NCI-H187 (cell line): ENCODE measurements at places on chromosomes 4 and X.

DNA sequence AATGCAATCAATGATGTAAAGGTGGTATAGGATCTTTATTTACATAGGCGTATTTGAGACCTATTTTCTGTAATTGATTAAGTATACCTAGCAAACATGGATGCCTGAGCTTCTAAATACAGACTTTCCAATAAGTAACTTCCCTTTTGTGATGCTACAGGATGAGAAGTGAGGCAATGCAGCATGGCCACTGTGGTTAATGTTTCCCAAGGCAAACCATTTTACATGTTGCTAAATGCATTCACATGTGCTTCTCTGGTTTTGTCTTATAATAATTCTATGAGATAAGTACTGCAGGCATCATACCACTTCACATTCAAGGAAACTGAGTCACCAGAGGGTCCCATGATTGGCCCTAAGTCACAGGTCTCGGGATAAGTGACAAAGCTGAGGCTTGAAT lies 35.7 kb upstream of the NKX3-2 start:
- no peak for DNase-seq

DNA sequence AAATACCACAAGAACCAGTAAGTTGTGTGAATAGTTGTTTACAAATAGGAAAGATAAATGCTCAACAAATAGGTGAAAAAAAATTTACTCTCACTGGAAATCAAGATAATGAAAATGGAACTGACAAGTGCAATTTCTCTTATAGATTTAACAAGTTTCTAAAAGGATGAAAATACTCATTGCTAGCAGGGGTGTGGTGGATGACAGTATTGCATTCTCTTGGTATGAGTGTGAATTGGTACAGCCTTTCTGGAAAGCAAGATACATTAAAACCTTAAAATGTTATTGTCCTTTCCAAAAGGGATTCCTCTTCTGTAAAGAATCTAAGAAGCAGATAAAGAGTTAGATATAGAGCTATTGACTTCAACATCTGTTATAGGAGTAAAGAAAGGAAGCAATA lies 240.0 kb upstream of the RPS6KA3 start:
- no peak for DNase-seq

DNA sequence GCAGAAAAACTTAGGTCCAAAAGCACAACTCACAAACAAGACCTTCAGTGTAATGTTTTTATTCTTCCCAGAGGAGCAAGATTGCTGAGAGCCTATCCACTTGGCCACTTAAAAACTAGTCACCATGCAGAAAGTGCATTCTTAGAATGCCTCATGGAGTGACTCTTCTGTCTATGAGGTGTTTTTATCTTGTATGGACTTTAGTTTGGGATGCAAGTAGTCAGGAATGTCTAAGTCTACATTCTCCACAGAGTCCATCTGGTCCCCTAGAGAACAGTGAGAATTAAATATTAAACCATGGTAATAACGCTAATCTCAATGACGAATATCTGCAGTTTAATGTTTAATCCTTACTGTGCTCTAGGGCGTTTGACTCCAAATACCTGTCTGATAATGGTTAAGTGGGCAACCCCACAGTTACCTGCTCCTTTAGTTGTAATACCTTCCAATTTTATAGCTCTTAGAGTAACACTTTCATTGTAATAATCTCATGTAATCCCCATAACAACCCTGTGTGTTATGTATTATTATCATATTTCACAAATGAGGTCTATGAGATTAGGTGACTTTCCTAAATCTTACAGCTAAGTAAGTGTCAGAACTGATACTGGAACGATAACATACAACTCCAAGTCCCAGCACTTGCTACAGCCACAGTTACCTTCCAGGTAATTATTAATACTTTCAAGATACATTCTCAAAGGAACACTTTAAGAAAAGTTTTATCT lies 235.6 kb upstream of the JADE1 start:
- DNase-seq = no peak

DNA sequence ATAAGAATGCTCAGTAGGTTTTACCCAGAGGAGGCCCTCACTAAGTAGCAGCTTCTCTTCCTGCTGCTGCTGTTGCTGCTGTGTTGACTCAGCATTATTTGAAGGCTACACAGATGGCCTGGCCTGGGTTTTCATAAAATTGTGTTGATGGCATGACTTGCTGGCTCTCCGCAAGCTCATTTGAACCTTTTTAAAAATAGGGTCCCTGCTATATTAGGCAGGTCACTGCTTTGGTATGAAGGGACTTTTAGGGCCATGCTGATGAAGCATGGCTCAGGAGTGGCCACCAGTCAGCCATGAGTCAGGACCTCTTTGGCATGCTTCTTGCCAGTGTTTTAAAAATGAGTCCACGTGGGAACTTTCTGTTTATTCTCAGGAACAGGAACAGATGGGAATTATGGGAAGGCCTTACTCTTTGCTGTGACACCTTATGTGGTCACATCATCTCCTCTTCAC lies 128.7 kb downstream of the MID1IP1 start:
- DNase-seq = no peak

- DNase-seq = no peak
Observed at GRCh38 chrX:111719426-111720210, 38.6 kb downstream of the ALG13 start.

GRCh38 chrX:40130207-40130606 lies 32.4 kb upstream of the BCOR start:
- no peak for DNase-seq

- no peak for DNase-seq
Observed at GRCh38 chr4:38489924-38490639, 173.9 kb upstream of the KLF3 start.

- DNase-seq = no peak
Observed at GRCh38 chrX:154140206-154140605, 3.8 kb upstream of the OPN1LW start.

- DNase-seq = no peak
Observed at GRCh38 chr4:180696460-180697092, 1546.6 kb upstream of the TENM3 start.

GRCh38 chr4:3689006-3689405 lies 77.2 kb upstream of the ADRA2C start:
- DNase-seq = no peak

- DNase-seq = no peak
Observed at GRCh38 chr4:156575430-156576073, 396.0 kb downstream of the PDGFC start.

- DNase-seq = no peak
Observed at GRCh38 chr4:148857239-148857972, 415.2 kb upstream of the NR3C2 start.

DNA sequence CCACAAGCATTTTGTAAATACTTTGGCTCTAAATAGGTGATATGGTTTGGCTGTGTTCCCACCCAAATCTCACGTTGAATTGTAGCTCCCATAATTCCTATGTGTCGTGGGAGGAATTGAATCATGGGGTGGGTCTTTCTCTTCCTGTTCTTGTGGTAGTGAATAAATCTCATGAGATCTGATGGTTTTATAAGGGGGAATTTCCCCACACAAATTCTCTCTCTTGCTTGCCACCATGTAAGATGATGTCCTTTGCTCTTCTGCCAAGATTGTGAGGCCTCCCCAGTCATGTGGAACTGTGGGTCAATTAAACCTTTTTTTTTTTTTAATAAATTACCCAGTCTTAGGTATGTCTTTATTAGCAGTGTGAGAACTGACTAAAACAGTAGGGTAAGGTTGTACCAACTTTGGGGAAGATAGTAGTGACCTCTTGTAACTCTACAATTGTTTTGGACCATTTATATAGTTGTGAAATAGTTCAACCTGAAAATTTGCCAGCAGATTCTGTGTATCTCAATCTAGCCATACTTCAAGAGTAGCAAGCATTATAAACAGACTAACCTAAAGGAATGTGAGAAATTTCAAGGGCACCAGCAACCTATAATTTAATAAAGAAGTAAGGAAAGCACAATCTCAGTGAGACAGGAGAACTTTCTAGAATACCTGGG lies 727.8 kb downstream of the GRID2 start:
- no peak for DNase-seq

DNA sequence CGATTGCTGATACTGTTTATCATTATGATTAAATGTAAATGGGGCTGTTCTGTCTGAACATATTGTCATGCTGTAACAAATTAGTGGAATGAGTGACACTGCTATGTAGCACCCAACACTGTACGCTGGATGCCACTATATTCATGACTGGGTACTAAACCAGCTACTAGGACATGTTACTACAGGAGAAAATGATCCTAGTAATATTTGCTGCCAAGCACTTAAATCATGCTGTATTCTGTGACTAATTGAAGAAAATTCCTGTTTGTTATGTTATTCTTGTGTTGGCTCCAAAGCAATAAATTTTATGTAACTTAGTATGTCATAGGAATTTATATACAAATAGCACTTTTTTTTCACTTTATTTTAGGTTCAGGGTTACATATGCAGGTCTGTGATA lies 804.2 kb downstream of the CENPC start:
- DNase-seq = no peak

- no peak for DNase-seq
Observed at GRCh38 chr4:142777045-142777743, 68.9 kb downstream of the INPP4B start.

DNA sequence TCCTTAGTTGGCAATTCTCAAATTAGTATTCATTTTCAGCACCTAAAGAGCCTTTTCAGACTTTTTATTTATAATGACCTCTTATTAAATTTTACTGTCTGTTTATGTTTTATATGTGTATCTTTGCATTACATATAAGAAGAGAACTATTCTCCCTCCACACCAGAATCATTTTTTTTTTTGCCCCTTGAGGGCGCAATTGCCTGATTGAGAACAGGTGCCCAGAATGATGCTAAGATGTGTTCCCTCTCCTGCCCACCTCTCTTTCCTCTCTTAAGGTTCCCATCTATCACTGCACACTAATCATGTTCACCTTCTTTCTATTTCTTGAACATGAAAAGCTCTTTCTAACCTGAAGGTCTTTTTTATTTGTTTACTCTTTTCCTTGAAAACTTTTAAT lies 44.2 kb upstream of the ADAM29 start:
- DNase-seq = no peak

DNA sequence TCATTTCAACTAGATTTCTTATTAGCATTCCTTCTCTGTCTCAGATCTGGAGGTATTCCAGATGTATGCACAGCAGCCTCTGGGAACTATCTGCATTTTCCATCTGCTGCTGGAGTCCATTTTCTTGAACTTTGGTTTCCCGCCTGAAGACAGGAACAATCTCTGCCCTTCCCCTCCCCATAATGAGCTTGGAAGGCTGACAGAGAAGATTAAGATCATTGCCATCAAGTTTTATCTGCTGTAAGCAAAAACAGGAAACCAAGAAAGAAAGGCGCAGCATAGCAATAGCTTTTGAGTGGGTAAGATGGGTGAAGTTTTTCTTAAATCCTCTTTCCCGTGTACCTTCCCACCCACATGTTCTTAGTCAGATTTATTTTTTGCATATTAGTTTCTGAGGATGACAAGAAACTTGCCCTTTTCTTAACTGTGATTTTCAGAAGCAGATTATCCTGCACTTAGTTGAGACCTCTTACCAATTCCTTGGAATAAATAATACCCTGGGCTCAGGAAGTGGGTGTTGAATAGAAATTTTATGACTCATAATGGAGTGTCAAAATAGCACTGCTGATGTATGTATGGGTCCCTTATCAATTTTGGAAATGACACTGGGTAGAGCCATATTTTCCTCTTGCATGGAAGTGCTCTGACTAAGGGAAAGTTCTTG lies 78.3 kb downstream of the CT47B1 start:
- DNase-seq = no peak

DNA sequence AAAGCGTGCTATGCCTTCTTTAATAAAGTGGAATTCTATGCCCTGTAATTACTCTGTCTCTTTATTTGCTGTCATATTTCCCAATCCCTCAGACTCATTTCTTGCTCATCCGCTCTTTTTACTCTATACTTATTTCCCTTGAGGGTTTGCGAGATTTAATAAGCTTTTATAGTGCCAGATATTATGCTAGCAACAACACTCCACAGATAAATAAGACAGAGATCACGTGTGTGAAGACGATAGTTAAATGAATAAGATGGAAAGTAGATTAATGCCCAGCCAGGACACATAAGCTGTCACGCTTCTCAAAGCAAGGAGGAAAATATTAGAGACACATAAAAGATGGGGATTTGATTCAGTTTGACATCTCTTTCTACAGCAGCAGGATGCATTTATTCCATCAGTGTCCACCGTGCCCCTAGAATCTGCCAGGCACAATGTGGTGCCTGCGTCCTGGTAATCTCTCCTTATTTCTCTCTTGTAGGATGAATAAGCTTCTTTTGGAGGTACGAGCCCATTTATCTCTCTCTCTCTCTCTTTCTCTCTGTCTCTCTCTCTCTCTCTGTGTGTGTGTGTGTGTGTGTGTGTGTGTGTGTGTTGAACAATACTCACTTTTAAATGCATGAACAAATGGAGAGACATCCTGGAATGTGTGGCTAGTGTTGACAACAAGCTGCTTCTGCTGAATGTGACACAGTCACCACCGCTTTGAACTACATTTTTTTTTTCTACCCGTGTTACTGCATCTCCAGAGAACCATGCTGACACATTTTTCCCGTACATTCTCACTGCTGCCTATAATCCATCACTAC lies 48.2 kb downstream of the TMEM156 start:
- DNase-seq = no peak

DNA sequence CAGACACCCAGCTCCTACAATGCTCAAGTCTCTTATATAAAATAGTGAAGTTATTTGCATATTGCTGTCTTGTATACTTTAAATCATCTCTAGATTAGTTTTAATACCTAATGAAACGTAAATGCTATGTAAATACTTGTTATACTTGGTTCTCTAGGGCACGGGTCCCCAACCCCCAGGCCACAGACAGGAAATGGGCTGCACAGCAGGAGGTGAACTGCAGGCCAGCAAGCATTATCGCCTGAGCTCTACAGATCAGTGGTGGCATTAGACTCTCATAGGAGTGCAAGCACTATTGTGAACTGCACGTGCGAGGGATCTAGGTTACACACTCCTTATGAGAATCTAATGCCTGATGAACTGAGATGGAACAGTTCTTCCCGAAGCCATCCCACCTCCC lies 395.9 kb upstream of the EMCN start:
- DNase-seq = no peak

DNA sequence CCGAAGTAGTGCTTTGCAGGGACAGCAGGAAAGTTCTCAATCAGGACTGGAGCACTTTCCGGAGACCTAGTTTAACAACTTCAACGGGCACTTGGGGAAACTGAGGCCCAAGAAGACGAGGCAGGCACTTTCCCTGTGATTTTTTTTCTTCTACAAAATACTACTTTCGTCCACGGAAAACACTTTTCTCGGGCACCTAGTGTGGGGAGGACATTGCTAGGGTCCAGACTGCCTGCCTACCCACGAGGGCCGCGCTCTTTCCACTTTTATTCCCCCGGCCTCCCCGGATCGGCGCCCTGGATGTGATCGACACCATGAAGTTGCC lies 125.4 kb upstream of the CXorf66 start:
- no peak for DNase-seq

DNA sequence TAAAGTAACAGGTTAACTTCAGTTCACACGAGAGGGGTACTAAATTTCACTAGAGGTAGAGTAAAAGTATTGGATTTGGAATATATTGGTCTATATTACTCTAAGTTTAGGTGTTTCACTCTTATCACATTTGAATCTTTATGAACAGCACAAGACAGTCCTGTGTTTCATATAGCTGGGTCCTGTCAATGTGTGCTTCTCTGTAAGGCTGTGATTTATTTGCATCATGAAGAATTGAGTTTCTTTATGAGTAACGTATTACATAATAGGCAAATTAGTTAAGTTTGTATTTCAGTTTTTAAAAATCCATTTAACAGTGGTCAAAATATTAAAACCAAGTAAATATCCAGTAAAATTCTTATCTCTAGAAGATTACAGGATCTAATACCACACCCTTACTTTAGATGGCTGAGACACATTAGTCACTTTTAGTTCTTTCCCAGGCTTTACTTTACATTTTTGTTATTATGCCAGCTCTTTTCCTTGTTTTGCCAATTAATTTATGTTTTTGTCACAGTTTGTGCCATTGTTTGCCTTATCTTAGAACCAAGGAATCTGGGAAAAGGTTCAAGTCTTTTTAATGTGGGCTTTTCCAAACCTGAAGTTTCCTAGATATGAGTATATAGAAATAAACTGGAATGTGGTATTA lies 32.1 kb downstream of the NUDT6 start:
- DNase-seq = no peak
